Activated CD4-positive, alpha-beta T cell treated with anti-CD3 and anti-CD28 coated beads, Interleukin-2, amount 10 ng/mL, durations not matched to agents 24 days and 14 days (primary cell): ENCODE measurements at places on chromosomes 13 and 19. TPM values are rescaled to one million over a fixed set of nuclear protein-coding genes. Genes with fewer than 3 reads are reported as not detected.

DNA sequence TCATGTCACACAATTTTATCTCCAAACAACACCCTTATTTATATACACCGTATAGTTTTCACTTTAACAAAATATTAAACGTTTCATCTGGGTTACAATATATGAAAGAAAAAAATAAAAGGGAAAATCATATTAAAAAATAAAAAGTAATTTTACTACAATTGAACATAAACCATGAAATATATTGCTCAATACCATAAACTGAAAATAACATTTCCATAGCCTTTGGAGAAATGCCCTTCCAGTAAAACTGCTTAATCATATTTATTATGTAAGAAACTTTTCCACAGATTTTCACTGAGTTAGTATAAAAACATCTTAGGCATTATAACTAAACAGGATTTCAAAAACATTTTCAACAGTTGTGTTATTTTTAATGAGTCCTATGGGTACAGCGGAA lies 1.5 kb upstream of the ZNF347 start:
- DNase-seq: no peak

KIRREL2 gene
- total RNA-seq: 1.8 and 2.1 TPM in 2 replicates

UNC13A gene
- total RNA-seq: 0.02 TPM in 2 replicates

PSG6 gene
- not detected in 2 replicates for total RNA-seq

ZSCAN4 gene
- total RNA-seq: not detected in 2 replicates
